ENCODE measurements at places on chromosomes 2 and 18.

- no peak for DNase-seq
These were observed 275.0 kb upstream of the KYNU start for GRCh38 chr2:142602418-142602989.

- DNase-seq = no peak
These were observed 29.0 kb downstream of the CENPO start for GRCh38 chr2:24822049-24822706.

DNA sequence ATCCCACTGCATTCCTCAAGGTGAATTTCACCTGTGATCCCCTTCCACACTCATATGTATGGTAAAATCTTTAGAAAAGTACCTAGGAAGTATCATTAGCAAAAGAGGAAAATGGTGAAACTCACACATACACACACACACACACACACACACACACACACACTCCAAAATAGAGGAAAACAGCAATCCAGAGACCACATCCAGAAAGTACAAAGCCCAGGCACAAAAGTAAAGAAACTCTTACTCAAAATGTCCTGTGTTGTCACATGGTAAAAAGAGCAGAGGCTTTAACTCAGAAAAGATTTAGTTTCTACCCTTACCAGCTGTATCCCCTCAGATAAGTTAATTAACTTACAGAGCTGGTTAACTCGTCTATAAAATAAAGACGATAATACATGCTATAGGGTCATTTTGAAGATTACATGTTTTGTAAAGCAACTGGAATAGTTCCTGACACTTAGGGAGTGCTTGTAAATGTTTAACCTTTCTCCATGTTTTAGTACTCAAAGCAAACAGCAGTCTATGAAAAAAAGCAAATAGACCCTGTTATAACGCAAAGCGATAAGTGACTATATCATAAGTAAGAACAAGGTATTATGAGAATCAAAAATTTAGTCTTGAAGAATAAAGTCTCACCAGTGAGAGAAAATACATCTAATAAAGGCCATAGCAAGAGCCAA is 360.0 kb upstream of the LRATD1 start:
- DNase-seq = no peak

DNA sequence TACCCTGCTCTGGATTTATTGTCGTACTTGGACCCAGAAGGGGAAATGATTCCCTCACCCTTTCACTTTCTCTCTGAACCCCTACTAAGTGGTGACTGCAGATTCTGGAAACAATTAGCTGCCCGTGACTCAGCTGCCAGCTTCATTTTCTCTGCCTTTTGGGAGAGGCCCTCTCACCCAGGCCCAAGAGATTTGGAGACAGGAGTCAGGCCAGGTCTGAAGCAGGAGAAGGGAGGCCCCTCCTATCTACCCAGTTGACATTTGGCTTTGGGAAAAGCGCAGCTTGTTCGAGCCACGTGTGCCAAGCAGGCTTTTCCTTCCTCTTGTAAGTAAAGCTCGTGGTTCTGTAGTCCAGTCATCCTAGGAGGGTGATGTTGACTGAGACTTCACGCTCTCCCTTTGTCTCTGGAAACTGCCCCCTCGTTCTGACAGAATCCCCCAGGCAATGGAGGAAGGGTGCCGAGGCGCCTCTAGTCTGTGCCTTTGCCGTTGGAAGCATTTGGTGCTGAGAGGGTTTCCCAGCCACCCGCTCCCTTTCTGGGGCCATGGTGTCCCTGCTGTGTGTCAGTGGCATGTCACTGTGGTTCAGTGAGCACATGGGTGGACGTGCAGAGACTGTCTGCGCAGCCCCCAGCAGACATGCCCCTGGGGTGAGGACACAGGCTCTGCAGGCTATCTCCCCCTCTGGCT is 8.6 kb downstream of the OXER1 start:
- DNase-seq = peak; percentile 23

DNA sequence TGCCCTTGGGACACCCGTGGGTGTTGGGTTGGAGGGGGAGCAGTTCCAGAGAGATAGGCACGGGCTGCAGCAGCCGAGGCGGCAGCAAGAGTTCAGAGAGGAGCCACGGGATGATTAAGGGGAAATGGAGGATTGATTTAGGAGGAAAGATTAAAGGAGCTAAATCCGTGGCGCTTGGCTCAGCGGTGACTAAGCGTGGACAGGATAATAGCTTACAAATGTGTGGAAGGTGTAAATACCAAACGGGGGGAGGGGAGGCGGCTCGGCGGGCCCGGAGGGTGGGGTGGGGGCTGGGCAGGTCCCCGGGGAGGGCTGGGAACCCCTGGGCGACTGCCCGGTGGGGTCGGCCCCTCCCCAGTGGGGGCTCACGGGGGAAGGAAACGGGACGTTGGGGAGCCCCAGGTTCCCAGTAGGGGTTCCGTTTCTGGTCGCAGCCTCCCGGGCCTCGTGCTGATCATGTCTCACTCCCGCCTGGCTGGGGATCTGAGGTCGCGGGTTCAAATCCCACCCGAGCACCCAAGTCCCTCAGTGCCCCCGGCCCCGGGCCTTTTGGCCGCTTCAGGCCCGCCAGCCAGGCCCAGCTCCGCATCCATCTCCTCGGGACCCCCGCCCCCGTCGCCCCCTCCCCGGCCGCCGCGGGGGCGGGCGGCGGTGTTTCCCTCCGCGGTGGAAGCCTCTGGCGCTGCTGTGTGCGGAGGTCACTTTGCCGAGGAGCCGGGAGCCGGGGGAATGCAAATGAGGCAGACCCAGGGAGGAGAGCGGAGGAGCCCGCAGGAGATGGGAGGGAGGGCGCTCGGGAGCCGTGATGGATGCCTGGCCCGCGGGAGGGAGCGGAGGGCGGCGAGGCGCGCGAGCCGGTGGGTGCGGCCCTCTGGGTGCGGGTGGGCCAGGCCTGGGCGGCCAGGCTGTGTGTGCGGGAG is 8.1 kb downstream of the ASIC4 start:
- DNase-seq = peak; percentile 57

- peak; percentile 84 for DNase-seq
These were observed 116.9 kb downstream of the ERBB4 start for GRCh38 chr2:212421556-212422334.

- DNase-seq = no peak
These were observed 98.2 kb upstream of the SLC8A1 start for GRCh38 chr2:40550085-40550484.

- no peak for DNase-seq
These were observed 30.9 kb upstream of the IL1R2 start for GRCh38 chr2:101960819-101961337.

GRCh38 chr2:48540237-48540935 is 10.4 kb downstream of the STON1 start:
- no peak for DNase-seq

DNA sequence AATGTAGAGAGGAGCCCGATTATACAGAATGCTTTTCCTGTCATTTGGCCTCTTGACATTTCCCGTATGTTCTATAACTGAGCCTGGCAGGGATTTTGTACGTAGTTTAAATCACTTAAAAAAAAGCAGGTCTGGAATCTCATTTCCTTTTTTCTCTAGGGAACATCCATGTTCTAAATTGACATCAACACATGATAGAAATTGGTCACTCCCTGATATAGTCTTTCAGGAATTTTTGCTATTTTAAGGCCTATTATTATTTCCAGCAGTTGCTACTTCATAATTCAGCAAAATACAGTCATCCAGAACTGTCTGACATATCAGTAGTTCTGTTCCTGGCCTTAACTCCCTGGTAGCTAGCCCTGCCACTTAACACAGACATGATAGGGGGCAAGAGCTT is 565.7 kb upstream of the ZEB2 start:
- peak; percentile 50 for DNase-seq
